ENCODE measurements at places on chromosomes 11 and 22.

- no peak for DNase-seq
Observed at GRCh38 chr11:132549561-132549960, 982.7 kb downstream of the OPCML start.

DNA sequence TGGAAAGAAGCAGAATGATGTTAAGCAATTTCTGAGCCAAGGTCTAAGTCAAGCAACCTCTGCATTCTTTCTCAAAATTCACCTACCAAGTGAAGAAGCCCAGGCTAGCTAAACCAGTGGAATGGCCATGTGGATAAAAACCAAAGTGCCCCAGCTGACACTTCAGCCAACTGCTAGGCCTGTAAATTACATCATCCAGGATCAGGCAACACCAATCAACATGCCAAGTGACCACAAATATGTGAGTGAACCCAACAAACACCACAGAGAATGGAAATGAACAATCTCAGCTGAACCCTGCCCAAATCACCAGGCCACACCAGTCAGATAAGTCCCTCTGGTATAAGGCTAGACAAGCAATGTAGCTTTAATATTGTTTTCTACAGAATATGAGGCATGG lies 25.1 kb upstream of the FJX1 start:
- no peak for DNase-seq

DNA sequence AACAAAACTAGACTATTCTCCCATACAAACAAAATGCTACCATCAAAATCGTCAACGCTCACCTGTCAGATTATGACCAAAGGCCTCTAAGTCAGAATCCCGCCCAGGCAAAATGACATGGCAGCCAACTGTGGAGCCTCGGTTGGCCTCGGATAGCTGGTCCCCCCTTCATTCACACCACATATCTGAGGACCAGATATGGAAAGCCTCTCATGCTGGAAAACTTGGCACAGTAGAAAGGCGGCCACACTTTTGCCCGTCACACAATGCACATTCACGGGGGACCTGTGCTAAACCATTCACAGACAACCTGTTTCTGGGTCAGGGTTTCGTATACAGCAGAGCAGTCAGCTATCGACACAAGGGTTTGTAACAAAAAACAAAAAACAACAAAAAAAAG lies 11.2 kb downstream of the MAPK1 start:
- no peak for DNase-seq

DNA sequence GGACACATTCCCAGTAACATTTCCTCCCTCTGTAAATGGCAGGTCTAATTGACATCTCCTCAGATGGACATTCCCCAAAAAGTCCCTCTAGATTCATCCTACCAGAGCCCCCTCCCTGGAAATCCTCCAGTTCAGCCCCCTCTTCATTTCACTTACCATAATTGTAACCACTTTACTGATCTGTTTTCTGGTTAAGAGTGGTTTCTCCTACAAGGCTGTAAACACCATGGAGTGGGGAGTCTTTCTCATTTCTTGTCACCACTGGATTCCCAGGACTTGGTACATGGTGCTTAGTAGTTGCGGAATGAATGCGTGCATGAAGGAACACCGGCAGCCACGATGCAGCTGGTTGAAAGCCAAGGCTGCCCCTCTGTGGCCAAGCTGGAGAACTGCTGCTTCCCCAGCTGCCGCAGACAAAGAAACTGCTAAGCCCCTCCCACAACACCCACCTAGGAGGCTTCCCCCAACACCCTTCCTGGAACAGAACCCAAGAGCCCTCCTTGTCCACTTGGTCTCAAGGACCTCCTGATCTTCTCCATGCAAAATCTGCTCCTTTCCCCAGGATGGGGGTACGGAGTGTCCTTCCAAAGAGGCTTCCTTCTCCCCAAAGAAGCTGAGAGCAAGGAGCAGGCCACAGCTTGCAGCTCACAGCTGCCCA lies 18.6 kb upstream of the SCARF2 start:
- DNase-seq = peak; percentile 73

DNA sequence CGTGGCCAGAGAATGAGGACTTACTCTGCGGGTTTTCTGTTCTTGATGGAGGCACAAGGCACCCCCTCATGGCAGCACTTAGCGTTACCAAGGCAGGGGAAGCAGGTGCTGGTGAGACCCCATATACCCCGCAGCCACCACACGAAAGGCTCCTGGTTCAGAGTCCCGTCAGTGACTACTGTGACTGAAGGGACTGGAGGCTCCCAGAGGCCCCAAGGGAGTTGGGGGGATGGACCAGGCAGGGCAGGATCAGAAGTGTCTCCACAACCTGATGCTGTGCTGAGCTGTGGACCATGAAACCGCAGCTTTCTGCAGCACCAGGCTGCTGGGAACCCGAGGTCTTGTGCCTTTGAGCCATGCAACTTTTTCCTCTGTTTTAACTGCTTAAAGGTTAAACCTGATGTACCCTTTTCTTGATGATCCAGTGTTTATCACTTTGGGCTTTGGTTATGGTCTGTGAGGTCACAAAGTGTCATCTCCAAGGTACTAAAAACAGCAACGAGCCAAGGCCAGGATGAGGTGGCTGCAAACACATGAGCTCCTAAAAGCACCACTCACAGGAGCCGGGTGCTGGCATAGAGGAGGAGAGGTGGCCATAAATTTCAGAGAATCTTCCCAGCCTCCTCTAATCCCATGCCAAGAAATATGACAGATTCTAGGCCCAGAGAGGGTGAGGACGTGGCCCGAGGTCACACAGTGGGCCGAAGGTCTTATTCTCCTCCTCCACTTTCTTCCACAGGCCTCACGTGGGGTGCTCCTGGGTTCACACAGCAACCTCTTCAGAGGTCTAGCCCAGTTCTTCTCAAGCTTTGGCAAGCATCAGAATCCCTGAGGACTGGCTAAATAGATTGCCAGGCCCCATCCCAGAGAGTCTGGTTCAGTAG lies 4.2 kb upstream of the LRRC32 start:
- DNase-seq = no peak

DNA sequence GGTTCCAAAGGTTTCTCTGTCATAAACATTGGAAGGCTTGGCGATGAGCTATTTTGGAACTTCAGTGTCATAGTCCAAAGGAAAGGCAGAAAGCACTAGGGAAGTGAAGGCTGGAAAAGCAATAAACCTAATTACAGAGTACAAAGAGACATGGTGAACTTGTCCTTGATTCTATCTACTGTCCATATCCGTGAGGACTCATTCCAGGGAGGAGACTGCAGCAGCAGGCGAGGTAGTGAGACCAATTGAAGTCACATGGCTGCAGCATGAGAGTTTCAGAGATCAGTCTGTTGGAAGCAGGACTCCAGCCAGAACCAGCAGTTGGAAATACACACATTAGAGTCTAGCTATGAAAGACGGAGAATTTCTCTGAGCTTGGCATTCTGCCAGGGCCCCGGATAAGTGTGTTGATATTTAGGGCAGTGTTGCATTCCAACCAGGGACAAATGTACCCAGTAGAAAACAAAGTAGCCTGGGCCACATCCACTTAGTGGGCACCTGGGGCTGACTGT lies 54.1 kb upstream of the ARHGAP42 start:
- DNase-seq = no peak

DNA sequence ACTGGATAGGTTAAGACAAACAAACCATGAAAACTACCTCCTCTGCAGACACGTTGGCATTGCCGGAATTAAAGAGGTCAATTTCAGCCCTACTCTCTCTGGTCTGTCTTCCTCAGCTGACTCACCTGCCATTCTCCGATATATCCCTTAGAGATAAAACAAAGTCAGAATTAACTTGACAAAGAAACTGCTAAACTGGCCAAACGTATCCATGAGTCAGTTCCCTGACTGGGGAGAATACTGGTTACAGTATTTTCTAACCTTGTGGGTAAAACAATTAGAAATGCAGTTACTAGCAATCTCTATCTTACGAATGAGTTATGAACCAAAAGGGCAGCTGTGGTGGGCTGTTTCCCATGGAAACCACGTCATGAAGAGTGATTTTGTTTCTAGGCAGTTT lies 96.2 kb downstream of the RDX start:
- no peak for DNase-seq

GRCh38 chr11:11841723-11842420 lies at the start of gene USP47:
TSS of gene USP47 (plus strand) at chr11:11841972. CDS start at chr11:11842186, 214 bp downstream.
- DNase-seq = peak; percentile 90

GRCh38 chr22:45692549-45692948 lies 20.9 kb downstream of the ATXN10 start:
- DNase-seq = no peak

- no peak for DNase-seq
Observed at GRCh38 chr11:63242089-63242781, 1.2 kb downstream of the SLC22A25 start.

DNA sequence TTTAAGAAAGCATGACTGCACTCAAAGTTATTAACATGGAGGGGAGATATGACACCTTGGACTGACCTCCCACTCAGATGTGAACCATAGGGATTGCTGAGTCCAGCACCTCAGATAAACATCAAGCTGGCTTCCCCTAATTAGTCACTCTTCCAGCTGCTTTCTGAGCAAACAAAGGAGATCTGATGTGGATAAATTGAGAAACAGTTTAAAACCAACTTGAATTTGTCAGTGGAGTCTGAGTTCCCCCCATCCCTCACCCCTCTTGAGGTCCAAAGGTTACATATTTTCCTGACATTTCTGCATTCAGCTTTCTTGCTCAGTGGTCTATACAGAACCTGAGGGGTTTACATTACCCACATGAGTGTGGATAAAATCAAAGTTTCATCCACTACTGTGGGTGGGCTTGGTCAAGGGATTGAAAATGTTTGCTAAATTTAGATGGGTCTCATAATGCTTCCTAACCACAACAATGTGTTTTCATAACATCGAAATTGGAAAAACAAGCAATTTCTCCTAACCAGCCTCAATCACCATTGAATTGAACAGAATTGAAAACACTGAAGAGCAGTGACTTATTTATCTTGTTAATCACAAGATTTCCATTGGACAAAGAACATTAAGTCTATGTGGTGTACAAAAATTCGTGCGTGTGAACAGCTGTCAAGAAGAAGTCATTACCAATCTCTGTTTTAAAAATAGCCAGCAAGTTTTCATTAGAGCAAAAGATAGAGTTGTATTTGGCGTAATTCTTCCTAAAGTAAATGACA lies 292.3 kb downstream of the METTL15 start:
- DNase-seq = no peak

GRCh38 chr22:47608421-47608820 lies 846.0 kb downstream of the TBC1D22A start:
- DNase-seq = no peak

GRCh38 chr11:125494561-125494960 lies 1.5 kb downstream of the FEZ1 start:
- no peak for DNase-seq

GRCh38 chr11:117879516-117880480 lies 3.3 kb upstream of the FXYD6 start:
- no peak for DNase-seq

DNA sequence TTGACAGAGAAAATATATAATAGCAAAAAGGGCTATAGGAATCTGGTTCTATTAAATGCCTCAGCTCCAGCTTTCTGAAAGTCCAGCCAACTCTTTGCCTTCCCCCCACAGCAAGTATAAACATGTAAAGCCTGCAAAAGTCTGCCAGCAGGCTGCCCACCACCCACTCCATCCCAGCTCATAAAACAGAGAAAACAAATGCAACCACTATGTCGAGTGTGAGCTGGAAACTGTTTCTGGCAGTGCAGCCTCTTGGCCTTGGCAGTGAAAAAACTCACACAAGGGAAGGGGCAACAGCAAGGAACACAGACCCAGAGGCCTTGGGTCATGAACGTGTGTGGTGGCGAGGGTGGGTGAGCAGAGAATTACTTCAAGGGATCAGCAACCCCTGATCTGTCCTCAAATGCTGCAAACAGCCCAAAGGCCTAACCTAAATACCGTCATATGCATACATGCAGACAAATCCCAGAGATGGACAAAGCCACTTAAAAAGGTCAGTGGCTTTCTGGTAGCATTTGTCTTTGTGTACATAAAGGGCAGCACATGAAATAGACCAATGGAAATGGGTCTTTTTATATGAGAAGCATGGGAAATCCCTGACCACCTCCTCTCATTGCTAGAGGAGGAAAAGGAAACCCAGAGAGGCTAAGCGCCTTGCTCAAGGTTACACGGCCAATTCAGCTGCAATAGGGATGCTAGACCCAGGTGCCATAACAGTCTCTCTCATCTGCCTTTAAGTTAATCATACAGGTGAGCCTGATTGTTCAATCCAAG lies 74.8 kb downstream of the NAT10 start:
- DNase-seq = peak; percentile 20

DNA sequence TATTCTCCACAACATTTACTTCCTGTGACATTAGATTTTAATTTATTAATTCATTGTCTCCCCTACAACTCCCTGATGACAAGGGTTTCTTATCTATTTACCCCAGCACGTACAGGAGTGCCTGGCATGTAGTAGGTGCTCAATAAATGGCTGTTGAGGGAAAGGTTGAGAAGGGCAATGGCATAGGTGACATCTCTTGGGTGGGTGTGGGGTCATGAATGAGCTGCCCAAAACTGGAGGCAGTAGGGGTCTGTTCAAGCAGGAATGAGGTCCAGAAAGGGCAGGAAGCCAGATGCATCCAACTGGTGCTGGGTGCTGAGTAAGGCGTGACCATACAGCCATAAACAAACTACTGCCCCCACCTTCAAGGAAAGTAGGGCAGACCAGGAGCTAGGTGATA lies 2.8 kb downstream of the VWCE start:
- DNase-seq = no peak

DNA sequence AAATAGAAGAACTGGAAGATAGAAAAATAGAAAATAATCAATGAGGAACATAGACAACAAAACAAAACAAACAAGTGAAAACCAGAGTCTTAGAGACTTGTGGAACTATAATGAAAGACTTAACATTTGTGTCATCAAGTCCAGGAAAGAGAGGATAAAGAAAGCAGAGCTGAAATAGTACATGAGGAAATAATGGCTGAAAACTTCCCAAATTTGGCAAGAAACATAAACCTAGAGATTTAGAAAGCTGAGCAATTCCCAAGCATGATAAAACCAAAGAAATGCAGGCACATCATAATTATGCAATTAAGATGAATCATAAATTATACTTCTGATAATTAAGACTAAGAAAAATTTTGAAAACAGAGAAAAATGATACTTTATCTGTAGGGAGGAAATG lies 614.5 kb downstream of the ETS1 start:
- DNase-seq = no peak

DNA sequence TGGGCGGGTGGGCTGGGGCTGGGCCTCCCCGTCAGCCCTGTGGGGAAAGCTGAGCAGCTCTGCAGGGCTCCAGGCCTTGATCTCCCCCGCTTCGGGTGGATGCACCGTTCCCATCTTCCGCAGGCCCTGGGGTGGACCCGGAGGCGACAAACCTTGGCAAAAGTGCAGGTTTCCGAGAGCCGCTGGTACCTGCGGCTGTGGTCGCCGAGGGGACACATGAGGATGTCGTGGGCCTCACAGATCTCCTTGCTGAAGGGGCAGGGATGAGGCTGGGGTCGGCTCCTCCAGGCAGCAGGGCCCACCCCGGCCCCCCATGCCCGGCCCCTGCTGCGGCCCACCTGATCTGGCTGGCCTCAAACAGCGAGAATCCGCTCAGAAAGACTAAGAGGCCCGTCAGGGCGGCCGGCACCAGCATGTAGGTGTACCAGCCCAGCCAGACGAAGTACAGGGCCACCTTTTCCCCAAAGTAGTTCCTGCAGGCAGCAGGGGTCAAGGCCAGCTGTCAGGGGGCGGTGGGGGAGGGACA lies 11.8 kb downstream of the ANO9 start:
- no peak for DNase-seq

DNA sequence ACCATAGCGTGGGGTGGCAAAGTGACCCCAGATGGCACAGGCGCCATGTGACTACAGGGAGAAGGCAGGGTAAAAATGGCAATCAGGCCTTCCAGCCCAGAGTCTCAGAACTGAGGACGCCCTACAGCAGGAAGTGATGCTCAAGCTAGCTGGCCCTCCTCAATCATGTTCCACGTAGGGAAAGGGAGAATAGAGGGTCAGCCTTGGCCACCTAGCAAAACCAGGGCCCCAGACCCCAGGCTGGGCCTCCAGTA lies 978 bp upstream of the ANKRD13D start:
- no peak for DNase-seq

- no peak for DNase-seq
Observed at GRCh38 chr22:19524170-19525115, at the start of gene CLDN5. TSS of gene CLDN5 (minus strand) at chr22:19524410. CDS start at chr22:19524255, 155 bp downstream.
